ENCODE measurements at places on chromosomes 6 and 20. TPM values are rescaled to one million over a fixed set of nuclear protein-coding genes. Genes with fewer than 3 reads are reported as not detected.
A peak's percentile ranks its signal among the peaks of the same experiment; 100 is the strongest.

The SLC16A10 gene
- 22.4 TPM for polyA plus RNA-seq

- H3K4me3 ChIP-seq = no peak overlapping the region
- no peaks in the 10 kb centered on the region for H3K36me3 ChIP-seq
- H3K4me1 ChIP-seq = no peaks in the 10 kb centered on the region
- no peak for DNase-seq
- no peak overlapping the region for H3K27ac ChIP-seq
Measured at GRCh38 chr20:5668529-5668868, 81.7 kb upstream of the SHLD1 start.

GRCh38 chr6:81938014-81938856 lies 185.8 kb upstream of the TENT5A start:
- H3K4me3 ChIP-seq = peak overlapping the region; percentile 35
- DNase-seq = peak; percentile 98
- H3K4me1 ChIP-seq = peaks cover 19% of the 10 kb centered on the region
- no peaks in the 10 kb centered on the region for H3K27me3 ChIP-seq
- no peaks in the 10 kb centered on the region for H3K36me3 ChIP-seq

GRCh38 chr6:15661853-15662325 lies 939 bp downstream of the DTNBP1 start:
- H3K27me3 ChIP-seq = no peaks in the 10 kb centered on the region
- H3K4me3 ChIP-seq = peak overlapping the region; percentile 85
- H3K27ac ChIP-seq = peak overlapping the region; percentile 88
- no peaks in the 10 kb centered on the region for H3K4me1 ChIP-seq
